Left renal cortex interstitium (tissue), 4 donors: ENCODE measurements at places on chromosomes 5 and 9. TPM values are rescaled to one million over a fixed set of nuclear protein-coding genes. Genes with fewer than 3 reads are reported as not detected.

SPACA9 gene
- 8.8 TPM for polyA plus RNA-seq

DNA sequence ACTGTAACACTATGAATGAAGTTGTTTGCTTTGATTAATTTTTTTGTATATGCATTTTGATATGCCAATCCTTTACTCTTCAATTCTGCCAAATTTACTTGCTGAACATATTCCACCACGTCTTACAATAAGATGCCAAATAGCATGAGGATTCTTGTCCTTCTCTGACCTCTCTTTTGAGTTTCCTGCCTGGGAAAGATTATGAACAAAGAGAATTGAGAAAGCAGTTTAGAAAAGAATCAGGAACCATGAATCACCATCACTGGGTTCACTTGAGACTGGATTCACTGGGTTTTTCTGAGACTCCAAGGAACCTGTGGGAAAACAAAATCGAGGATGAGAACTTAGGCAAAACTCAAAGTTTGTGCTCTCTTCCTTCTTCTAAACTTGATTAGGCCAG, 256.5 kb downstream of the CETN3 start:
- no peak for DNase-seq

DCP2 gene
- polyA plus RNA-seq, result 33.8 TPM

SPINK4 gene
- polyA plus RNA-seq, result not detected

DNA sequence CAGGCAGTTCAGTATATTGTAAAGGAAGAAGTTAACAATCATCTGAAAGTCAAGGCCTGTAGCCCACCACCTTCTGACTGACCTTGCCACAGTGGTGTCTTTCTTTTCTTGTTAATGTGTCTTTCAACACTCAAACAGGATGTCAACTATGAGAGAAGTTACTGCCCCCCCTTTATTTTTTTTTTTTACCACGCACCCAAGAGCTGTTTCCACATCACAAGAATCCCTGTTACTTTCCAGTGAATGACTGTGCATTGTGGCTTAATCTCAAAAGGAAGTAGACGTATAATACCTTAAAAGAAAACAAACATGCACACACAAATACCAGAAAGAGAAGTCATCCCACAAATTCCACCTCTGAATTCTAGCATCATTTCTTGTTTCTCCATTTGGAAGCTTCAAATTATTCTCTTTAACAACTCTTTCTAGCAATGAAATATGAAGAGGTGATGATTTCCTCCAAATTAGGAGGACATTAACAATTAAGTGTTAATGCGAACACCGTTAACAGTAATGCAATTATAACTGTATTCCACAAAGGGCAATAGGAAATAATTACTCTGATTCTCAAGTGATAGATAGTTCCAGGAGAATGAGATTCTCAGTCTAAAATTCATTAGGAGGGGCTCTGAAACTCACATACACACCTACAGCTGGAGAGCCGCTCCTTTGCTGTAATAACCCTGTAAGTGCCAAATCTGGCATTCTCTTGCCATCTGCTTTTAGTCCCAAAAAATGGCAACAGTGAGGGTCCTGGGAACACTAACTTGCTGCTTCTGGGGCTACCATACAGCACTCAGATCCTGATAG, 201.0 kb downstream of the EFNA5 start:
- DNase-seq, result no peak

DNA sequence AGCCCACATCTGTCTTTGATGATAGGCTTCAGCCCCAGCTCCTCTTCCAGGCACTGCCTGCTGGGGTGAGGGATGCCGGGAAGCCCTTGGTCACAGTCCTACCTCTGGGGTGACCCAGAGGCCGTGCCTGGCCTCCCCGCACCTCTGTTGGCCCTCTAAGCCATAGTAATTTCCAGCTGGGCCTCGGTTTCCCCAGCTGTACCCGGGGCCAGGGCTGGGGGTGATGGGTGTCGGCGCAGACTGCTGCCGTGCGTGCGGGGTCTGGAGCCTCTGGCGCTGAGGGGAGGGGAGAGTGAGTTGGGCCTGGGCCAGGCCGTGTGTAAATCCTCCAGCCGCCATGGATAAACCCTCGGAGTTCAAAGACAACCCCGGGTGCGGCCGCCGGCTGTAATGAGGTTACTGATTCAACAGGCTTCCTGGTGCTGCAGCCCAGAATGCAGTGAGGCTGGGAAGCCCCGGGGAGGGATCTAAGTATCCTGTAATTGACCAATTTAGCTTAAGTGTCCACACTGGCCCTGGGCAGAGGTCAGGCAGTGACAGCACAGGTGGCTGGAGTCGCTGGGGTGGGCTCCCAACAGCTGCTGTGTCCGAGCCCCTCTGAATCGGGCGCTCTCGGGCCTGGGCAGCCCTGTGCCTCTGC, 7.1 kb downstream of the RXRA start:
- no peak for DNase-seq

- no peak for DNase-seq
These were observed 122.3 kb downstream of the SPATA31D1 start for GRCh38 chr9:82110881-82111280.

CNTNAP3 gene
- polyA plus RNA-seq, result 3.4 TPM

ACTBL2 gene
- polyA plus RNA-seq, result not detected

DNA sequence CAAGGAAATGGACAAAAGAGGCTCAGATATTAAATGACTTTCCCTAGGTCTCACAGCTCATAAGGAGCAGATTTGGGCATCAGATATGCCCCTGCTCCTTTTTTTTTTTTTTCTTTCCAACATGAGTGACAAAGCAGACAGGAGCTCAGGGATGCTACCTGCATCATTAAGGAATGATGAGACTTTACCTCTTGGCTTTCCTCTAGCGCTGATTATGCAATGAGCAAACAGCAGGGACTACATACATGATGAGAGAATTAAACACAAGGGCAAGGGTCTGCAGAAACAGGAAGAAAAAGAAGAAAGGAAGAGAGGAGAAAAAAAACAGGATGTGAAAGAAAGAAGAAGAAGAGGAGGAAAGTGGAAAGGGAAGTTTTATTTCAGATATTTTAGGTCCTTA, 179.9 kb downstream of the PPP2R2B start:
- DNase-seq, result no peak

DBH gene
- polyA plus RNA-seq, result 0.94 TPM

DNA sequence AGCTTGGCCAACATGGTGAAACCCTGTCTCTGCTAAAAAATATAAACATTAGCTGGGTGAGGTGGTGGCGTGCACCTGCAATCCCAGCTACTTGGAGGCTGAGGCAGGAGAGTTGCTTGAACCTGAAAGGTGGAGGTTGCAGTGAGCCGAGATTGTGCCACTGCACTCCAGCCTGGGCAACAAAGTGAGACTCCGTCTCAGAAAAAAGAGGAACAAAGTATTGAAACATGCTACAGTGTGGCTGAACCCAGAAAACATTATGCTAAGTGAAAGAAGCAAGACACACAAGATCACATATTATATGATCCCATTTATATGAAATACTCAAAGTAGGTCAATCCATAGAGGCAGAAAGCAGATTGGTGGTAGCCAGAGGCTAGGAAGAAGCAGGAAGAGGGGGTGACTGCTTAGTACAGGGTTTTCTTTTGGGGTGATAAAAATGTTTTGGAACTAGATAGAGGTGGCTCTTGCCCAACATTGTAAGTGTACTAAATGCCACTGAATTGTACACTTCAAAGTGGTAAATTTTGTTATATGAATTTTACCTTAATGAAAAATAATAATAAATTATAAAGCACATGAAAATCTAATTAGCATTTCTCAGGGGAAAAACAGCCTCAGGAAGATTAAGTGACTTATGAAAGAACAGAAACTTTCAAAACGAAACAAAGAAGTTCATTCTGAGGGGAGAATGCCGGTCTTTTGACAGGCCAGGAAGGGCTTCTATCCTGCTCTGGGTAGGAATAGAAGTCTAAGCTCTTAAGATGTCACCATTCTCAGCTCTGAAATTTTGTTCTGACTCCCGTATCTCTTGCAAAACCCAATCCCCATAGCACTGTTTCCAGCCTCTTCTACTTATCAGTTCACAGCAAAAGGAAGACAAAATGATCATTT, 161.1 kb upstream of the TBCA start:
- DNase-seq, result no peak

CER1 gene
- polyA plus RNA-seq, result 0.24 TPM

RGS3 gene
- 52.9 TPM for polyA plus RNA-seq

SKP2 gene
- polyA plus RNA-seq, result 43.8 TPM

- no peak for DNase-seq
These were observed at the start of gene BRINP1 for GRCh38 chr9:119368681-119369581. Gene BRINP1 (minus strand): TSS chr9:119369435. CDS start chr9:119313355, 56,080 bp downstream.

- DNase-seq, result no peak
These were observed 6.7 kb downstream of the SUSD3 start for GRCh38 chr9:93065135-93065720.

DNA sequence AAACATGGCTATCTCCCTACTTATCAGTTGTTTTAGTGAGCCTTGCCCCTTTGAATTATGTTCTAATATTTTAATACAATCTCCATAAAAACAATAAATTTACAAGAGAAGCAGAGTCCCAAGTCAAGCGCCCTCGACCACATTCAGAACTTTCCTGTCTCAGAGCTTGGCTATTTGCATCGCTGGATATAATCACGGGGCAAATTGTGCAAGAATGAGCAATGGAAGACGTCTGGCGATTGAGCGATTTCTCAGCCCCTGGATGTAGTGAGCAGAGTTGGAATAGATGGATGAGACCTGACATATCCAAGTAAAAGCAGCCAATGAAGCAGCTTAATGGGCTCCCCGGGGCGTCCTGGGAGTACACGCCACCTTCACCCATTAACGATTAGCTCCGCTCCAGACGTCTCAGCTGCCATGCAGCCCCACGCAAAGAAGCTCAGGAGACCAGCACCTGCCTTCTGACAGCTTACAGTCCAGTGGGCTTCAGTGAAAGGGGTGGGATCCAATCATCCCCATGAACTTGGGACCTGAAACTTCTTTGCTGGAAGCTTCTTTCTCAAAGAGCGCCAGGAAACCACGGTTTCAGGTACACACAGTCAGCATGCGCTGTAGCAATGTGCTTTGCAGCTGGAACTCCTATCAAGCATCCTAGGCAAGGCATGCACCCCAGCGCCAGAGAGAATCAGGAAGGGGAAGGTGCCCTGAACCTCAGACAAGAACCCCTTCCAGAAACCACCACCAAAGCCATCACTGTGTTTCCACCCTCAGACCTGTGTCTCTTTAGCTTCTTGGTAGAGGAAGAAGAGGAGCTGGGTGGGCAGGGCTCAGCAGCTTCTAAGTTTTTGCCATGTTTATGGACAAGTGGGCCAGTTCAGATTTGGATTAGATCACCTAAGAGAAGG, 92.0 kb upstream of the IRX4 start:
- DNase-seq, result no peak

- DNase-seq, result no peak
These were observed 182.7 kb downstream of the GNAQ start for GRCh38 chr9:77848897-77849296.

DNA sequence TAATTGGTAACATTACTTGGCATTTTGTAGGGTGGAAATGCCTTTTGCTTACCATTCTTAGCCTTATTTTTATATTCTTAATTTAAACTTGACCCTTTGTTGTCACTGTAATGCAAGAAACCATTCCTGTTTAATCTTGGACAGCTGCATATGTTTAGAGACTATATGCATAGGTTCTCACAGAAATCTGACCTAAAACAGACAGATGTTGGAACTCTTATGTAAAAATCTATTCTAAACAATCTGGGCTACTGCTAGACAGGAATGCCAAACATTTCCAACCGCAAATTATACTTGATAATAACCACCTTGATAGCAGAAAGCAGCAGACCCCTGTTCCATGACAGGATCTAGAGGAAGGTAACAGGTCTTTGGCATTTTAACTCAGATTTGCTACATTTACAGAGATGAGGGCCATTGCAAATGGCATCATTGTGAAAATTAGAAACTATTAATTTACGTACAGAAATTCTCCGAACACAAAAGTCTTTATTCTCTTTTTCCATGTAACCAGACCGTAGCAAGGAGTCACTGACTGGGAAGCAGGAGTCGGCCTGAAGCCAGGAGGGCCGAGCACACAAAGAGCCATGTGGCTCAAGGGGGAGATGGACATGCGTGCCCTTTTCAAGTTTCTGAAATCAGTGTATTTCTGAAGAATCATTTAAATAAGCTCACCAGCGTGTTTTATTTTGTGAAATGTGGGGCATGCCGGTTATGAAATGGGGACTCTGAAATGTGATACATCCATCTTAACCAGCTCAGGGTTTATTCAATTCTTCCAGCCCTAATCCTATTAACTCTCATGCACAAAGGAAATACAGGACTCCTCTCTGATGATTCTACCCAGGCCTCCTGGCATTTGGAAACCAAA, 139.3 kb downstream of the AOPEP start:
- DNase-seq, result no peak

SLC1A1 gene
- polyA plus RNA-seq, result 22.7 TPM

DNA sequence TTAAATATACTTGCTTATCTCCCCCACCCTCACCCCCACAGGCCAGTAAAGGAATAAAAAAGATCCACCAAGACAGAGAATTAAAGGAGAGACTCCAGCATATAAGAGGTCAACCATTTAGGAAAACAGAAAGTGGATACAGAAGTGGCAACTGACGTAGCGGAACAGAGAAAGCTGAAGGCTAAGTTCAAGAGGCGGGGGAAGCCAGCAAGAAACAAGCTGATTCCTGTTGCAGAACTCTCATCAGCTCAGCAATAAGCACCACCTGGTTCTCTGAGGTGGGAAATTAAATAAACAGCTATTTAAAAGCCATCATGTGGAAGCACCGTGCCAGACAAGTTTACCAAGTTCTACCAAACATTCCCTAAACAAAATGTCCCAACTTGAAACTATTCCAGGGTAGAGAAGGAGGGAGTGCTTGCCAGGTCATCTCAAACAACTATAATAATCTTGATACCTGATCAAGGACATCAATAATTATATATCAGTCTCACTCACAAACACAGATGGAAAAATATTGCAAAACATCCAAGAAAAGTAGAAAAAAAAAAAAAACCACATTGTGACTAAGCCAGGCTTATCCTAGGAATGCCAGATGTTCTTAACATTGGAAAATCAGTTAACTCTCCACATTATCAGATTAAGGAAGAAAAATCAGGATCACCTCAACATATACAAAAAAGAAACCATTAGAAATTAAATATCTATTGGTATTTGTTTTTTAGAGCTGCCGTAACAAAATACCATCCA, 7.3 kb upstream of the ARL15 start:
- no peak for DNase-seq

PLEKHG4B gene
- 21.6 TPM for polyA plus RNA-seq

DMRT3 gene
- polyA plus RNA-seq, result 1.6 TPM

DNA sequence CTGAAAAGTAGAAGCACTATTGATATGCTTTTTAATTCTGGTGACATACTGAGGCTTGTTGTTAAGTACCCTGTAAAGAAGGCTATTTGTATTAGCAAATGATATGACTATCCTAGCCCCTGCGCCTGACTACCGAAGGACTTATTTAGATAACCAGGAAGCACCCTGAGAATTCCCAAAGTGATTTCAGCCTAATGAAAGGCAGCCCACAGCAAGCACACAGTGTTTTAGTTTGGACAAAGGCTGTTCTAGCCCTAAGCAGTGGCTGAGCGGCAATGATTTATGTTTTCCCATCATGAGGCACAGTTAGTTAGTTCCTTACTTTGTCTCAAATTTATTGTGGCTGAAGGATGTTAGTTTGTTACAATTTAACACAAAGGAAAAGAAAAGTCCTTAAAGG, 235.3 kb downstream of the KCTD16 start:
- DNase-seq, result peak; percentile 1

GRCh38 chr5:75574791-75575190, 36.5 kb upstream of the ANKDD1B start:
- no peak for DNase-seq

GRCh38 chr9:133713960-133714495, 24.1 kb downstream of the SARDH start:
- DNase-seq, result no peak

GRCh38 chr9:105053209-105053652, 125.3 kb upstream of the ABCA1 start:
- no peak for DNase-seq

SEMA5A gene
- 34.7 TPM for polyA plus RNA-seq
